A549 treated with ZK216348 at 1 μM for 4 hours (cell line): ENCODE measurements at places on chromosomes 16 and 17. TPM values are rescaled to one million over a fixed set of nuclear protein-coding genes. Genes with fewer than 3 reads are reported as not detected.

SYT17 gene
- total RNA-seq, result 10.7 to 15.4 TPM (median 12.7 TPM) in 5 replicates

FBXW10B gene
- 2.1 to 4.6 TPM (median 2.9 TPM) in 5 replicates for total RNA-seq

PROCA1 gene
- 1.1 to 1.8 TPM (median 1.4 TPM) in 5 replicates for total RNA-seq

FBXO39 gene
- total RNA-seq, result not detected in 5 replicates

VPS25 gene
- total RNA-seq, result 118 to 129 TPM (median 121 TPM) in 5 replicates

HS3ST3A1 gene
- 0.36 TPM in 1 of 5 replicates, not detected in the others for total RNA-seq

PLCG2 gene
- 3.5 to 5.2 TPM (median 4.5 TPM) in 5 replicates for total RNA-seq

EPOP gene
- 10.9 to 15.5 TPM (median 13.1 TPM) in 5 replicates for total RNA-seq

C17orf78 gene
- total RNA-seq, result not detected in 5 replicates
